Stimulated activated CD8-positive, alpha-beta memory T cell treated with anti-CD3 and anti-CD28 coated beads, Interleukin-12 subunit alpha, Interleukin-12 subunit beta, amount 100 ng/mL, for 1 hour (primary cell): ENCODE measurements at places on chromosomes 16 and 17.
A peak's percentile ranks its signal among the peaks of the same experiment; 100 is the strongest.

GRCh38 chr17:50318501-50319285 lies 27.2 kb upstream of the XYLT2 start:
- DNase-seq: no peak

- no peak for DNase-seq
These were observed 72.5 kb downstream of the WSB1 start for GRCh38 chr17:27366437-27366836.

GRCh38 chr17:80930335-80931279 lies 61.0 kb upstream of the CHMP6 start:
- DNase-seq: no peak

DNA sequence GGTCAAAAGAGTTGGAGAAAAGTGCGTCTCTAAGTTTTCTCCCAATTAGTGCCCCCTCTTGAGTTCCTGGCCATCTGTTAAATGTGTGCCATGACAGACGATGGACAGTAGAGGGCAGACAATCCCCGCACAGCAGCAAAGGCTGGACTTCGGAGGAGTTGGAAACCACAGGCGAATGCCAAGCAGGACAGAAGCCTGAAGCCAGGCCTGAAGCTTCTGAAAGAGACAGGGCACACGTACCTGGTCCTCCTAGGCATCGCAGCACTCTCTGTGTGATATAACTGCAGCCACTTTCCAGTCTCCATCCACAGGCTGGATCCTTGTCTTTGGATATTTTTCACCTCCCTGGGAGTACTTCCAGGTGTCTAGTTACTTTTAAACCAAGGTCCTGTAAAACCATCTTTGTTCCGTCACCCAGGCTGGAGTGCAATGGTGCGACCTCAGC lies 14.5 kb downstream of the C17orf100 start:
- DNase-seq: no peak

DNA sequence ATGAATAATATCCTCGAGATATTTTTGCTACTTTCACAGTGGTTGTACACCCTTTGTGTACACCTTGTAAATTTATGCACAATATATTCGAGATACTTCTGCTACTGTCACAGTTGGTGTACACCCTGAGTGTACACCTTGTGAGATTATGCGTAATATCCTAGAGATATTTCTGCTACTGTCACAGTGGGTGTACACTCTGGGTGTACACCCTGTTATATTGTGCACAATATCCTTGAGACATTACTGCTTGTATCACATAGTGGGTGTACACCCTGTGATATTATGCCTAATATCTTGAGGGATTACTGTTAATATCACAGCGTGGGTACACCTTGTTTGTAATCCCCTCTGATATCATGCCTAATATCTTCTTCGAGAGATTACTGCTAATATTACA lies 7.2 kb upstream of the NUDT7 start:
- DNase-seq: no peak

- DNase-seq: no peak
These were observed 158.3 kb upstream of the ZFHX3 start for GRCh38 chr16:73206151-73206707.

- DNase-seq: no peak
These were observed 449.8 kb downstream of the SHISA9 start for GRCh38 chr16:13351181-13351580.

DNA sequence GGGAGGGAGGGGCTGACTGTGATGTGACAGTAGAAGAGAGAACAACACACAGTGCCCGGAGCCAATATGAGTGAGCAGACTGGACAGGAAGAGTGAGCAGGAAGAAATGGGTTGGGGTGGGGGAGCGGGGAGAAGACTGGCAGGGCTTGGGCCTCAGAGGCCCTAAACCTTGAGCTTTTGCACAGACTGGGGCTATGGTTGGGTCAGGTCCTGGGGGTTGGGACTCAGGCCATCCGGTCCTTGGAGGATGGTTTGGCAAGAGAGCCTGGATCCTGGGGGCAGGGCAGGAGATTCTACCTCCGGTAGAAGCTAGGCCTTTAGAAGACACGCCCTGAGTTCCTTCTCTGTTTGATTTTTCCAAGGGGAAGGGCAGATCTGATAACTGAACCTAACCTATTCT lies 1.1 kb downstream of the CAMTA2 start:
- no peak for DNase-seq

- DNase-seq: no peak
These were observed 24.1 kb upstream of the HOXB13 start for GRCh38 chr17:48752399-48753288.

DNA sequence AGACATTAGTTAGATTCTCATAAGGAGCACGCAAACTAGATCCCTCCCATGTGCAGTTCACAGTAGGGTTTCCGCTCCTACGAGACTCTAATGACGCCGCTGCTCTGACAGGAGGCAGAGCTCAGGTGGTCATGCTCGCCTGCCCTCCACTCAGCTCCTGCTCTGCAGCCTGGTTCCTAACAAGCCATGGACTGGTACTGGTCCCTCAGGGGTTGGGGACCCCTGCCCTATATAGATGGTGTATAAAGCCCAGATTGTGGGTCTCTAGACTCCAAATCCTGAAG lies 52.1 kb upstream of the LYRM9 start:
- DNase-seq: no peak

DNA sequence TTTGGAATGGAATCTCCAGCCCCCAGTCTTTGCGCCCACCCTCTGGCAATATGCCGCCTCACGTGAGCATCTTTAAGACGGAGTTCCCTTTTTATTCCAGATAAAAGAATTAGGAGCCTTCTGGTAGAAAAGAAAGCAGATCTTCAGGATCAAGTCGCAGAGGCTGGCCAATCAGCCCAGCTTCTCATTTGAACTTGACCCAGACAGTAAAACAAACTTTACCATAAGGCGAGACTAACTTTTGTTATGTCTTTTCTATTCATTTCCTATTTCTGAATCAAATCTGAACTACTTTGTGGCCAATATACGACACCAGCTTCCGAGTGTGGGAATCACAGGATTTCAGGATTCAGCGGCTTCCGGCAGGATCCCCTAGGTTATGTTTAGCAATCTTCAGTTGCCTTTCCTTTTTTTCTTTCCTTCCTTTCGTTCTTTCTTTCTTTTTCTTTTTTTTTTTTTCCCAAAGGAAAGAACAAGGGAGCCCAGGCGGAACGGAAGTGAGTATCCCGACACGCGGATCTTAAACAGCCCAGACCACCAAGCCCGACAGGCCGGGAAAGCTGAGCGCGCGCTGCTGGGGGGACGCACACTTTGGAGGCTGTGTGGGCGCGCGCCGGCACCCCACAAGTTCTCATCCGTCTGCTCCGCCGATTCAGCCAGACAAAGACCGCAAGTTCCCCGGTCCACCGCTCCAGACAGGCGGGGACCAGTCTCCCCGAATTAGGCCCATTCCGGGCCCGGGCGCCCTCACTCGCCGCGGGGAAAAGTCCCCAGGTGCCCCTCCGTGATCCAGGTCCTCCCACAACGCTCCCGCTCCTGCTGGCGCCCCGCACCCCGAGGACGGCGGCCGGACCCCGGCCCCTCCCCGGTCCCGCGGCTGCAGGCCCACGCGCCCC lies 633 bp downstream of the TBC1D16 start:
- peak; percentile 19 for DNase-seq

GRCh38 chr16:68368301-68368888 lies 57.6 kb downstream of the PRMT7 start:
- no peak for DNase-seq

- DNase-seq: peak; percentile 87
These were observed at the start of gene RPL13 for GRCh38 chr16:89560378-89561141. Gene RPL13, plus strand, starts transcription at chr16:89560682. Its CDS starts 278 bp downstream, at chr16:89560960.

GRCh38 chr16:85319208-85319983 lies 207.1 kb upstream of the CIBAR2 start:
- no peak for DNase-seq

DNA sequence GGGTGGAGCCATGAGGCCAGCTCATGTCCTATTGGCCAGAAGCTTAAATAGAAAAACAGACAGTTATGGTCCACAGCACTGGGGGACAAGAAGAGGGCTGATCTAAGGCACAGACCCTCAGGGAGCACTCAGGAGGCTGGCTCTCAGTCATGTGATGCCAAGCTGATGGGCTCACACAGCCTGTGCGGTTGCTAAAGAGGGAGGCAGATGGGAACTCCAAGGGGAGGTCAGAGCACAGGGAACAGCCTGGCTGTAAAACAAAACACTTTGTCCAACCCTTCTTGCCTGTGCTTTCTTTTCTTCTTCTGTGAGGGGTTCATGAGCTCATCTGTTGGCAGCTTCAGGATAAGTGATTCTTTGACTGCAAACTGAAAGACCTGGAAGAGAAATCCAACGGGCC lies 27.2 kb downstream of the CNTNAP1 start:
- no peak for DNase-seq
